ENCODE measurements at places on chromosomes 1 and 21.
A peak's percentile ranks its signal among the peaks of the same experiment; 100 is the strongest.

GRCh38 chr1:246117066-246117791, 389.9 kb downstream of the SMYD3 start:
- DNase-seq = peak; percentile 53

- no peak for DNase-seq
Measured at GRCh38 chr1:186091222-186091720, 283.8 kb downstream of the TPR start.

DNA sequence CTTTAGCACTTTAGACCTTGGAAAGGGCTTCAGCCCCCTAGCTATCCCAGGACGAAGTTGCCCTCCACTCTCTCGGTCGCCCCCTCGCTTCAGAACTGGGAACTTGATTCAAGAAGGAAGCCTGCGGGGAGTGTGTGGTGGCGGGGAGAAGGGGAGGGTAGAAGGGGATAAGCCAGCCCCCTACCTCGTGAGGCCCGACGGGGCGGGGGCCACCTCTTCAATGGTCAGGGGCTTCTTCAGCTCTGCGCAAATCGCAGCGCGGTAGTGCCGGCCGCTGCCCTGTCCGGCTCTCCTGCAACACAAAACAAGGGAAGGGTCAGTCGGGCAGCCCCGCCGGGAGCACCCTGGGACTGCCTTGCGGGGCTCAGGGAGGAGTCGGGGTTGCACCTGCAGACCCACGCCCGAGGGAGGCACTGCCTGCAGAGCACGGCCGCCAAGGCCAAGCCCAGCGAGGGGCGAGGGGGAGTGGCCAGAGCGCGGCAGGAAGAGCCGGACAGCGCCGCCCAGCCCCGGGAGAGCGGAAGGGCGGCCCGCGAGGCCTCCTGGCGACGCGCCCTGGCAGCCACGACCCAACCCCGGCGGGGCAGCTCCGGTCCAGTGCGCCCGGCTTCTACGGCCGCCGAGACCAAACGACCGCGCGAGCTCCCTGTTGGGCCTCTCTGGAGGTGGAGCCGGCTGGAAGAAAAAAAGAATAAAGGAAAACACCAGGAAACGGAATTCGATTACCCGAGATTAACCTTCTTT, 56.2 kb upstream of the RASAL2 start:
- DNase-seq = peak; percentile 52

GRCh38 chr1:10242811-10243210, 32.4 kb downstream of the KIF1B start:
- no peak for DNase-seq

- DNase-seq = no peak
Measured at GRCh38 chr1:23291706-23292105, 52.4 kb downstream of the HNRNPR start.

GRCh38 chr1:36369061-36369861, 16.5 kb downstream of the STK40 start:
- DNase-seq = peak; percentile 83

GRCh38 chr1:177432897-177433296, 262.1 kb downstream of the BRINP2 start:
- no peak for DNase-seq

DNA sequence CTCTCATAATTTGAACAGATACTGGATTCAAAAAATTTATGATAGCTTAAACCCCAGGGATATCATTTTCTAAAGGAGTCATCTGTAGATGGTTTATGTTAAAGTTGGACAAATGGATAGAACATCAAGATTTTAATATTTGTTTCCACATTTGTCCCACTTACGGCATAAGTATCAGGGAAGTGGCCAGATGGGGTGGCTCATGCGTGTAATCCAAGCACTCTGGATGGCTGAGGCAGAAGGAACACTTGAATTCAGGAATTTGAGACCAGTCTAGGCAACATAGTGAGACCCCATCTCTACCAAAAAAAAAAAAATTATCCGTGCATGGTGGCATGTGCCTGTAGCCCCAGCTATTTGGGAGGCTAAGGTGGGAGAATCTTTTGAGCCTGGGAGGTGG, 229.1 kb downstream of the GPR52 start:
- no peak for DNase-seq

DNA sequence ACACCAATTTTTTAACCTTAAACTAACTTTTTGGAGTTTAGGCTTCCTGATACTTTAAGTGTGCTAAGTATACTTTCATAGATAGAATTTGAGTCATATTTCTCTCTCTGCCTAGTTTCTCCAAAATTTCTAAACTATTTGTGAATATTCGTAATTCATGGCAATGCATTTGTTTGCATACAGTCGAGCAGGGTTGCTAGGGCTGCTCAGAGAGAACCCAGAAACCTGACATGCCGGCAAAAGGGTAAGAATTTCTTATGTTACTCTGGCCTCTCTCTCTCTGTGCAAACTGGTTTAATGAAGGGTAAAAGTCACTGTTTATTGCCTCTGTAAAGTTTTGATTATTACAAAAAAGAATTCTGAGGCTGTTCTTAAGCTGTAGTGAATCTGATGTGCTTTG, 25.1 kb upstream of the SLC9A1 start:
- no peak for DNase-seq

- no peak for DNase-seq
Measured at GRCh38 chr1:29638281-29638680, 402.0 kb downstream of the PTPRU start.

DNA sequence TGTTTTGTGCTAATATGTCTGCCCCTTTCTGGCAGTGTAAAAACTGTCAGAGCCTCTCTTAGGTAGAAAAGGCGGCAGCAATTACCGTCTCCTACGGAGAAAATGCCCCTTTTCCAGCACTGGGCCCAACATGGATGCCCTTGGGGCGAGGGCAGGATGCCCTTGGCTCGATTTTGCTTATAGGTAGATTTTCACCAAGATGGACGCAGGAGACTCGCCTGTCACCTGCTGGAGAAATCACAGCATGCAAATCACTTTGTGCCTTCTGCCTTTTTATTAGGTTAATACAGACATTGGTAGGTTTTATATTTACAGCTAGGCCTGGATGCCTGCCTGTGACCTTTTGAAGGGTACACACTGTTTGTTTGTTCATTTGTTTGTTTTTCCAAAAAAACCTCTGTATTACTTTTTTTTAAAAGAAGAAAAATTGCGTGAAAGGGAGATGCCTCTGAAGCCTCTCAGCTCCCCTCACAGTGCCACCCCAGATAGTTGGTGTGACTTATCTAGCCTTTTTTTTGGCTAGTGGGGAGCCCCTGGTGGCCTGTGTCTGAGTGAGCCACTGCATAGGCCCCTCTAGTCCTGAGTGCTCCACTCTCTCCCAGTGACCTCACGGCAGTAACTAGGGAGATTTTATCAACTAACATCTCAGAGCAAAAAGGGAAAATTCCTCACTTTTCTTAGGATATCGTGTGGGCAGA, 2.5 kb downstream of the ATP1B1 start:
- DNase-seq = peak; percentile 28

All from urothelium cell line (cell line).